ENCODE measurements at places on chromosomes 2 and 18. TPM values are rescaled to one million over a fixed set of nuclear protein-coding genes. Genes with fewer than 3 reads are reported as not detected.

Gene SMAD2
- 97.0 TPM for total RNA-seq

Gene STPG4
- total RNA-seq = 6.5 TPM

Gene MLPH
- total RNA-seq = 283 TPM

Gene MOCOS
- 30.4 TPM for total RNA-seq

Gene DYSF
- 10.6 TPM for total RNA-seq

Gene GREB1
- total RNA-seq = 0.20 TPM

Gene SPC25
- total RNA-seq = 20.7 TPM

Gene CSRNP3
- 0.41 TPM for total RNA-seq

Gene RAB6C
- total RNA-seq = not detected

Data from PC-9 (cell line).